ENCODE measurements at places on chromosomes 11 and 22.
A peak's percentile ranks its signal among the peaks of the same experiment; 100 is the strongest.

- DNase-seq: no peak
Observed at GRCh38 chr11:118696673-118697226, 17.3 kb upstream of the TREH start.

- no peak for DNase-seq
Observed at GRCh38 chr11:57529012-57529411, 1.5 kb downstream of the TIMM10 start.

- DNase-seq: no peak
Observed at GRCh38 chr11:62269654-62270278, at the start of gene SCGB2A2. TSS of gene SCGB2A2 (plus strand) at chr11:62270158. CDS start at chr11:62270217, 59 bp downstream.

GRCh38 chr11:9379041-9379440, 5.4 kb upstream of the IPO7 start:
- DNase-seq: no peak

DNA sequence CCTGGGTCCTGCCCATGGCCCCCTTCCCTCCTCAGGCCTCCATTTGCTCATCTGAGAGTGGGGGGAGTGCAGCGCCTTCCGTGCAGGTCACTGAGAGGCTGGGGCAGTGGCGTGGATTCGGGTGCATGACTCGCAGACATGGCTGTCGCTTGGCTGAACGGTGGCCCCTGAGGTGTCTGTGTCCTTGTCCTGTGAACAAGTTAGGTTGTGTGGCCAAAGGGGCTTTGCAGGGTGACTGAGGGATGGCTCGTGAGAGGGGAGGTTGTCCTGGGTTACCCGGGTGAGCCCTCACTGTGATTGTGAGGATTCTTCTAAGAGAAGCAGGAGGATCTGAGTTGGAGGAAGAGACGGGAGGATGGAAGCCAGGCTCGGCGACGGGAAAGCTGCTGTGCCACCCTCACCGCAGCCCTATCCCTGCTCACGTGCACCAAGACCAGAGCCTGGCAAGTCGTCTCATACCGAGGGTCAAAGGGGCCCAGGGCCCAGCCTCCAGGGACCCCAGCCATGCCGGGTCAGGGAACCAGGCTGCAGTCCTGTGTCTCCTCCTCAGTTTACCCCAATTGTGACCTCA, 79.1 kb downstream of the KCNQ1 start:
- DNase-seq: no peak

- DNase-seq: no peak
Observed at GRCh38 chr11:108518581-108518980, 20.4 kb upstream of the POGLUT3 start.

DNA sequence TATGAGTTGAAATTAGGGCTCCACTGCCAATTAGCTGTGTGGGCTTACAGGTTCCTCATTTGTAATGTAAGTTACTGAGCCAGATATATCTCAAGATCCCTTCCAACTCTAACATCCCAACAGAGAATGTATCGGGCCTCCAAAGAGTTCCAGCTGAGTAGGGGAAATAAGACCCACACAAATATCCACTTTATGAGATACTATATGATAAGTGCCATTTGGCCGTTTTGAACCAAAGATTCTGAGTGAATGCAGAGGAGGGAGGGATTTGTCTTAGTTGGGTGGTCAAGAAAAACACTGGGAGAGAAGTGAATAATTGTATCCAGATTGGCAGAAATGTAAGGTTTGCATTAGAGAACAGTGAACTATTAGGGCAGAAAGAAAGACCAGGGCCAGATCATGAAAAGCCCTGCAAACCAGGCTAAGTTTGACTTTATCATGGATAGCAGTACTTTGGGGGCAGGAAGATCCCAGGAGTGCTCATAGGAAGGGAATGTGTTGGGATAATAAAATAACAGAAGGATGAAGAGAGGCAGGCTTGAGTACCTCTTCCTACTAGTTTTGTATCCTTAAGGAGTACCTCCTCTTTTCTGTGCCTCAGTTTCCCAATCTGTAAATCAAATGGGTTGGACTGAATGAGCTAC, 63.9 kb downstream of the RPL27A start:
- no peak for DNase-seq

DNA sequence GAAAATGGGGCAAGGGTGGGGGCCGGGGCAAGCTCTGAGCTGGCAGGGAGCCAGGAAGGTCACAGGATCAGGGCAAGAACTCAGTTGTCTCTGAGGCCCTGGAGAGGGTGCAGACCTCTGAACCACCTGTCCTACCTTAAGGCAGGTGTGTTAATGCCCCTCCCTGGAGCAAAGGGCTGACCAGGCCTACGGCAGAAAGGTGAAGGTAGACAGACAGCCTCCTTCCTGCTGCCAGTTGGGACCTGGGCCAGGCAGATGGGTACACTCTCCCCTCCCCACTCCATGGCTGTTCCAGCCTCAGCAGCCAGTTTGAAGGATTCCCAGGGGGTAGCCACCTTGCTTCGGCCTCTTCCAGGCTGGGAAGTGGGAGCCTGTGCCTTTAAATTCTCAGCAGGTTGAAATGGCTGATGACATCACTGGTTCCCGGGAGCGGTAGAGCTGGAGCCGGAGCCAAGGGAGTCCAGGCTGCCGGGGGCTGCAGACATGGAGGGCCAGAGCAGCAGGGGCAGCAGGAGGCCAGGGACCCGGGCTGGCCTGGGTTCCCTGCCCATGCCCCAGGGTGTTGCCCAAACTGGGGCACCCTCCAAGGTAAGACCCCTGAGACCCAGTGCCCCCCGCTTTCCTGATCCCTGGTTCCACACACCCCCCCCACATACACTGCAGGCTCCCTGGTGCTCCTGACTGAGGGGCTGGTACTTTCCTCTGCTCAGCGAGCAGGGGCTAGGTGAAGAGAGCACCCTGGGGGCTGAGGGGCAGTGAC, at the start of gene INPP5J:
Gene INPP5J, plus strand, starts transcription at position 435 of the 760 bp plus-strand sequence. Its CDS starts 49 bp downstream, at position 484.
- DNase-seq: no peak

DNA sequence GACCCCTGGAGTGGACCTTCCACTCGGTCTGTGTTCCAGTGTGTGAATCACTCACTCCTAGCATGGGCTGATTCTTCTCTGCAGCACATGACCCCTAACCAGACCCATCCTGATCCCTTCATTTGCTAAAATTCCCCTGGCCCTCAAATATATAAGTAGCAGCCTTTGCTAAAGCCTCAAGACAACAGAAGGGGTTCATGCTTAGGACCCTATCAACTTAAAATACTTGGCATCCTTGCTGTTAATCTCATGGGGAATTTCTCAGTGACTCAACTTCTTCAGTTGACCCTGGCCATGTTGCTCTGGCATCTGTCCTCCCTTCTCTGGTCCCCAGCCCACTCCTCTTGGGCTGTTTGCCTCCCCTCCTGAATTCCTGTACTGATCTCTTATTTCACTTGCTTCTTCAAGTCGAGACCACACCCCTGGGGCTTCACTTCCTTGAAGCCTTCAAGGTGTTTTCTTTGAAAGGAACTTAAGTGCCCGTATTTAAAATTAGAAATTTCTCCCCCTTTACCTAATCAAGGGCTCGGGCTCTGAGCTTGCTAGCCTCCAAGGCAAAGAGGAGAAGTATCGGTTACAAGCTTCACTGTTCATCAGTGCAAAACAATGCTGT, 23.6 kb downstream of the NNMT start:
- no peak for DNase-seq

- no peak for DNase-seq
Observed at GRCh38 chr11:89235976-89236375, 58.3 kb downstream of the TYR start.

GRCh38 chr11:34926101-34926830, 9.8 kb downstream of the PDHX start:
- DNase-seq: peak; percentile 50

GRCh38 chr11:119062779-119063178, 4.8 kb upstream of the VPS11 start:
- peak; percentile 58 for DNase-seq

- no peak for DNase-seq
Observed at GRCh38 chr11:3096909-3097530, 39.8 kb upstream of the CARS1 start.

DNA sequence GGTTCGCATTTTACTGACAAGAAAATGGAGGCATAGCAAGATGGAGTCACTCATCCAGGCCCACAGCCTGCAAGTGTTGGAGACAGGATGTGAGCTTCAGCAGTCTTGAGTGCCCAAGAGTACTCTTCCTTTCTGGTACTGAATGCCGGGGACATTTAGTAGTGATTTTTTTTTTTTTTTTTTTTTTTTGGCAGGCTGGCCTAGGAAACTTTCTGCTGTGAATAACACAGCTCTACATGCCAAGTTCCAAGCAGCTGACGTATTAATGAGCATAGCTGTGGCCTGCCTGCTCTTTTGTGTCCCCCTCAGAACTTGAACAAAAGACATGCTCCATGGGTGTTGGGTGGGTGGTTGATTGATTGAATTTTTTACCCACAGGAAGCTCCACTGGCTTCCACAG, 195.5 kb upstream of the CADM1 start:
- DNase-seq: no peak
